ENCODE measurements at places on chromosomes 1 and 21. TPM values are rescaled to one million over a fixed set of nuclear protein-coding genes. Genes with fewer than 3 reads are reported as not detected.

Gene ZDHHC18
- total RNA-seq: 27.6 TPM

Gene S100A1
- 1.6 TPM for total RNA-seq

Gene MFAP2
- total RNA-seq: 36.4 TPM

Gene SHISA4
- total RNA-seq: 4.7 TPM

Gene MSTO1
- 18.5 TPM for total RNA-seq
